ENCODE measurements at places on chromosomes 4 and X.

DNA sequence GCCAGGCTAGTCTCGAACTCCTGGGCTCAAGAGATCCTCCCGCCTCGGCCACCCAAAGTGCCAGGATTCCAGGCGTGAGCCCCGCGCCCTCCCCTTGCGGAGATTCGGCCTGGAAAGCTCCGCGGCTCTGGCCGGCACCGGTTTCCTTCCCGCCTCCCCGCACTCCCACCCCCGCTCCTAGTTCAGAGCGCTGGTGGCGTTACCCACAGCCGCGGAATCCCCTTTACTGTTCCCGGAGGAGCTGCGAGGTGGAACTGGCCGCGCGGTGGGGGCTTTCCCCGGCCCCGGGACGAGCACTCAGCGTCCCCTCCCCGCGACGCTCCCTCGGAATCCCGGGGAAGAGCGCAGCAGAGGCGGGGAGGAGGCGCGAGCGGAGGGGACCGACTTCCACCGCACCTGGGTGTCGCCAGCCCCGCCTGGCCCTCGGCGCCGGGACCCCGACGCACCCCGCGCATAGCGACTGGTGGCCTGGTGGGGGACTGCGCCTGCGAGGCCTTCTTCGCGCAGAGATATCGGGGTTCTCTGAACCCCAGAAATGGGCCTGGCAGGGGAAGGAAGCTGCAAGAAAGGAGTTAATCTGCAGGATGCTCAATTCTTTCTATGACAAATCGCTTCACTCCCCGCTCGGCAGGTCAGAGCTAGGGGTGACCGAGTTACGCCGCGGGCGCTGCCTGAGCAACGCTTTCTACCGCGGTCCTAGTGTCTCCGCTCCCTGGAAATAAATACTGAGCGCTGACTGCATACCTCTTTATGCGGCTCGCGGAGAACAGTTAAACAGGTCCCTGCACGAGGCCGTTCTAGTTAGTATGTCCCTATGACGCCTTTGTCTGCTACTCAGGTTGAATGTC is 14.6 kb upstream of the SLC25A4 start:
- no peaks in the 10 kb centered on the region for H3K27me3 ChIP-seq
- no peaks in the 10 kb centered on the region for H3K4me1 ChIP-seq
- no peak overlapping the region for H3K27ac ChIP-seq
- no peak for DNase-seq
- H3K4me3 ChIP-seq, result no peak overlapping the region

- H3K36me3 ChIP-seq, result no peaks in the 10 kb centered on the region
- H3K4me1 ChIP-seq, result no peaks in the 10 kb centered on the region
- H3K27ac ChIP-seq, result no peak overlapping the region
- H3K4me3 ChIP-seq, result no peak overlapping the region
- peak; percentile 8 for DNase-seq
- H3K27me3 ChIP-seq, result peaks cover 53% of the 10 kb centered on the region
These were observed 7.3 kb downstream of the CCDC110 start for GRCh38 chr4:185464183-185464582.

DNA sequence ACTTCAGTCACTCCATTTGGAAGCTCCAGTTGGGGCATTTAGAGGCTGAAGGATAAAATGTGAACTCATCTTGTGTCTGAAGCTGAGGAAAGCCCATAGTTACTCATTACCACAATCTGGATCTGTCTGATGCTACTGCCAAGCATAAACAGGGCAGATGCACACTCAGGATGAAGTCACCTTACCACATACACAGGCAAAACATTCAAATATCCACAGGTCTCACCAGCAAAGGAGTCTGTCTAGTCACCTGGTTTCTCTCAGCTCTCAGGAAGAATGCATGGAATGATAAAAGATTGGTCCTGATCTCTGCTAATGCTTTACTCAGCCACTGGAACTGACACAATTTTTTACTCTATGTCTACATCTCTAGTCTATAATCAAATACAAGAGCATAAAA is 13.0 kb upstream of the ODAPH start:
- no peak overlapping the region for H3K4me3 ChIP-seq
- no peak overlapping the region for H3K27ac ChIP-seq
- peaks cover 6% of the 10 kb centered on the region for H3K36me3 ChIP-seq
- DNase-seq, result no peak

GRCh38 chr4:184860018-184860779 is 34.4 kb upstream of the ACSL1 start:
- peaks cover 20% of the 10 kb centered on the region for H3K4me1 ChIP-seq
- DNase-seq, result no peak
- no peak overlapping the region for H3K27ac ChIP-seq
- H3K27me3 ChIP-seq, result no peaks in the 10 kb centered on the region

- no peaks in the 10 kb centered on the region for H3K36me3 ChIP-seq
- H3K27ac ChIP-seq, result no peak overlapping the region
- no peaks in the 10 kb centered on the region for H3K4me1 ChIP-seq
- no peak for DNase-seq
- H3K4me3 ChIP-seq, result no peak overlapping the region
These were observed 26.1 kb downstream of the PDGFC start for GRCh38 chr4:156945532-156945931.

GRCh38 chrX:48636776-48637175 is 39.5 kb downstream of the WDR13 start:
- no peak for DNase-seq
- peaks cover 5% of the 10 kb centered on the region for H3K4me1 ChIP-seq
- no peaks in the 10 kb centered on the region for H3K27me3 ChIP-seq
- H3K27ac ChIP-seq, result no peak overlapping the region
- no peaks in the 10 kb centered on the region for H3K36me3 ChIP-seq

GRCh38 chrX:28988246-28988645 is 401.0 kb downstream of the IL1RAPL1 start:
- no peaks in the 10 kb centered on the region for H3K27me3 ChIP-seq
- no peak overlapping the region for H3K27ac ChIP-seq
- no peak overlapping the region for H3K4me3 ChIP-seq
- no peaks in the 10 kb centered on the region for H3K4me1 ChIP-seq

All from K562 (cell line).